ENCODE measurements at places on chromosomes 12 and 14.

DNA sequence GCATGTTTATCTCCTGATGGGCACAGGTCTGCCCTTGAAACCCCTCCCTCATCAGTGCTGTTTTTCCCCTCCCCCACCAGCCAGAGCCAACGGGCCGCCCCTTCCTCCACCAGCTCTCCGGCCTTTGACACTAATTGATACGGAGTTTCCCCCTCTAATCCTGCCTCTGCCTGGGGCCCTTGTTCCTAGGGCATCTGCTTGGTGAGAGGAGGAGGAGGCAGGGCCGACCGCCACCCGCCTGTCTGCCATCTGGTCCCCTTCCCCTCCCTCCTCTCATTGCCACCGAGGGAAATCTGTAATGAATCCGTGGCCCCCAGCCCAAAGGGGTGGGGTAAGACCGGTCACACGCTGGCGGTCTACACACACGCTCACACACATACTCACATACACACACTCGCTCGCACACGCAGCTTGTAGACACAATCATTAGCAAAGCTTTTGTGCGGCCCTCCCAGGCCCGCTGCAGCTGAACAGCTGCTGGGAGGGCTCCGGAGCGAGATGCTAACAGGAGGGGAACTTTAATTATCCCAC, 27.4 kb downstream of the SRRM4 start:
- no peak for DNase-seq

DNA sequence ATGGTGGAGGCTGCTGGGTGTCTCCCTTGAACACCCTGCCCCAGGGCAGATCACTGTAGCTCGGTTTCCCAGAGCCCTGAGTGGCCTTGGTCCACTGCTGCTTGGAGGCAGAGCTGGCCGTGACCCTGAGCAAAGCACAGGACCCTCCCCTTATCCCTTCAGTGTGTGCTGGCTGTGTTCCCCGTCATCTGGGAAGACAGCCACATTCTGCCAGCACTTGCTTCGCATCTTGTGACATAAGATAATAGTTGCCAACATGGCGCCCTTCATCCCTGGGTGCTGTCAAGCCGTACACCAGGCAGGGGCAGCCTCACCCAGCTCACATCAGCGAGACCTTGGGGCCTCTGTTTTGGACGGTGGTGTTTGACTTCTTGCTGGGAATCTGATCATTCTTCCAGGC, 12.1 kb upstream of the ALDH2 start:
- no peak for DNase-seq

DNA sequence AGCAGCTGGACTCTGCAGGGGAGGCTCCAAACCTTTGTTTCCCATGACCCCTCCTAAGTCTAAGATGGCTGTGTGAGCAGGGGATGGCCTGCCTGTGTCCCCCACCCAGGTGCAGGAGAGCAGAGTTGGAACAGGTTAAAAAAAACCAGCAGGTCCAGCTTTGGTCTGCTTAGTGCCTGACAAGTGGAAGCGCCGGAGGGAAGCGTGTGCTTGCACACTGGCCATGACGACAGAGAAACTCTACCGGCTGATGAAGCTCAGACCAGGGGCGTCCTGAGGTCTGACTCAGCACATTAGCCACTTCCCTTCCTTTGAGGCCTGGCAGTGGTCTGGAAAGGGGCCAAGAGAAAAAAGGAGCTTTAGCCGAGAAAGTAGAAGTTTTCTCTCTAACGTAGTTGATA, 280.1 kb downstream of the VRK1 start:
- DNase-seq, result no peak

DNA sequence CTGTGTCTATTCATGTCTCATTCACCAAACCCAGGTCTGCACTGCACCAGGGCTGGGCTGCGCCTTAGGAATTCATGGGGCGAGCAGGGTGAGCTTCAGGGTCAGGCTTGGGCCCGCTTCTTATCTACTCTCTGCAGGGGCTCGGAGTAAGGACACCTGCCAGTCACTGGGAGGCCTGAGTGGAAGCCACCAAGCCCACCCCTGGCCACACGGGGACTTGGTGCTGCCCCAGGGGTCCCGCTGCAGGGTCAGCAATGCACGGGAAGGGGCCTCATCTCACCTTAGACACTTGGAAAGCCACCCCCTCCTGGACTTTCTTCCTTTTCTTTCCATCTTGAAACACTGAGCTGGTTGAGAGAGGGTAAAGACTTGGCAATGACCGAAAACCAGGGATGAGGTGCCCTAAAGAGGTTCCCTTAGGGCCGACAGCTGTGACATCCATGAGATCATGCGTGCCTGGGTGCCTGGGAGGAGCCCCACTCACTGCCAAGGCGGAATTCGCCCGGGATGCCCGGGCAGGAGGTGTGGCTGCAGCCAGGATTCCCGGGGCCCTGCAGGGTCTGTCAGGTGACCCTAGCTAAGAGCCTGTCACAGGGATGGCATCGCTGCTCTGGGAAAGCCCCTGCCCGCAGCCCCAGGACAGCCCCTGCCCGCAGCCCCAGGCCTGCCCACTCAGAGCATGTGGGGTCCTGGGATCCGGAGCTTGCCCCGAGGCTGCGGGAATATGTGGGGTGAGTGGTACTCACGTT, 45.5 kb upstream of the EML1 start:
- DNase-seq, result no peak

DNA sequence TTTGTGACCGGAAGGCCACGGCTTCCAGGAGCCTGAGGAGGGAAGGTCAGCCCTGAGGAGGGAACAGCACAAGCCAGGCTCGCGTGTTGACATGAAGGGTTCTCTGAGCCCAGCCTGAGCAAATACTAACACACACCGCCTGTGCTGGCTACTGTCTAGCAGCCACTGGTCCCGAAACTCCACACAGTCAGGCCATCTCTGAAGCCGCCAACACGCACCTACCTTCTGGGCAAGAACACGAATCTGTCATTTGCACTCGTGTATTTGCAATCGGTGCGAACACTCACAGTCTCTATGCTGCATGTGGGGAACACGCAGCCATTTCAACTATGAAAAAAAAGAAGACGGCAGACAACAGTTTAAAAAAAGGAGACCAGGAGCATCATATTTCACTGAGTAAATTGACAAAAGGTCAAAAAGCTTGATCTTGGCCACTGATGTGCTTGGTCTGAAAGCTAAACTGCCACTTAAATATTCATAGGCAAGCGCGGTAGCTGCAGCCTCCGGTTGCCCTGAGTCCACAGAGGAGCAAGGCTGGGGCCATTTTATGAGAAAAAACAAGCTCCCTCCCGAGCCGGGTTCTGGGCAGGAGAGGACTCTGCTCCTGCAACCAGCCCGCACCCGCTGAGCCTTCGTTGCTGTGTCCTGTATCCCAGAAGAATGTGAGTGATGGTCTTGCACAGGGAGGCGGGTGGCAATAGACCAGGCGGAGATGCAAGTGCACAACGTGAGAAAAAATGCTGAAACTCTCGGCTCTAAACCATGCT, 57.8 kb downstream of the RIMBP2 start:
- no peak for DNase-seq

- DNase-seq, result no peak
These were observed 8.3 kb downstream of the GALNT16 start for GRCh38 chr14:69268223-69268622.

DNA sequence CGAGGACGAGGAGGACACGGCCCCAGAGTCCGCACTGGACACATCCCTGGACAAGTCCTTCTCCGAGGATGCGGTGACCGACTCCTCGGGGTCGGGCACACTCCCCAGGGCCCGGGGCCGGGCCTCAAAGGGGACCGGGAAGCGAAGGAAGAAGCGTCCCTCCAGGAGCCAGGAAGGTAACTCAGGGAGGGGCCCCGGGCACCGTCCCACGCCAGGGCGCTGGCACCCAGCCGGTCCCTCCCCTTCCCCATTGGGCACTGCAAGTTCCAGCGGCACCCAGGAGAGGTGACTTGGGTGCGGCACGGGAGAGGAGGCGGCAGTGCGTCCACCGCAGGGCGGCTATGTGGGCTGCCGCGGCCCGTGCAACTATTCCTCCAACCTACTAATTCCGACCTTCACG, 9.3 kb upstream of the ADSS1 start:
- no peak for DNase-seq

DNA sequence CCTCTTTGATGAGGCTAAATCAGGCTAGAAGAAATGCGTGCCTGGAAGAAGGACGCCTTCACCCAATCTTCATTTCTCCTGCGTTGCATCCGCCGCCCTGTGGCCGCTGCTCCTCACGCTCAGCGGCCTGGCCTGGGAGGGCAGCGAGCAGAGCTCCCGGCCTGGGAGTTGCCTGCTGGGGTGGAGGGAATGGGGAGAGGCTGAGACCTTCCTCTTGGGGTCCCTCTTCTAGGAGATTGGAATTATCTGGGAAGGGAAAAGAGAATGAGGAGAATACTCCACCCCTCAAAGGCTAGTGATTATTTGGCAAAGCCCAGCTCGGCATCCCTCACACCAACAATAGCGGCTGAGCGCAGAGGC, 2.4 kb upstream of the HOXC12 start:
- DNase-seq, result no peak

DNA sequence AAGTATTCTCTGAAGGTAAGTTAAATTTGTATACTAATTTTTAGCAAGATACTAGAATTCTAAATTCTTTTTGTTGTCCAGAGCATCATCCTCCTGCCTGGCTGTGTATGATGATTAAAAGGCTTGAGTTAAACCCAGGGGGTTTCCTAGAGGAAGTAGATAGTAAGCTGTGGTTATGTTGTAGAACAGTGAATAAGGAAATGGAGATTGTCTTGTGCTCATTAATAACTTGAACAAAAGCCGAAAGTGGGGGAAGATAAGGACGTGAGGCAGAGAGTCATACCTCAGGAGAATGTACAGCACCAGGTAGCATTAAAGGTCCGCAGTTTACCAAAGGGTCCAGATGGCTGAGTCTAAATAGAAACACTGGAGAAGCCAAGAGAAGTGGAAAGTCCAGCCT, 42.0 kb downstream of the CKB start:
- peak; percentile 43 for DNase-seq

DNA sequence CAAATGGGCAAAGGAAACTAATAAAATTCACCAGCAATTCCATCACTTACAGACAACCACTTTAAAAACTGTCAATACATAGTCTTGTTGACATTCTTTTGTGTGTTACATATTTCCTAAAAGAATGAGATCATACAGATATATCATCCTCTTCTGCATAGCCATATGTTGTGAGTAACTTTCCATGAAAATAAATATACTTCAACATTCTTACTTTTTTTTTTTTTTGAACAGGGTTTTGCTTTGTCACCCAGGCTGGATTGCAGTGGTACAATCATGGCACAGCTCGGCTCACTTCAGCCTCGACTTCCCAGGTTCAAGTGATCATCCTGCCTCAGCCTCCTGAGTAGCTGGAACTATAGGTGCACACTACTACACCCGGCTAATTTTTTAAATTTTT, 20.9 kb downstream of the ZC2HC1C start:
- no peak for DNase-seq

GRCh38 chr14:98428483-98428994, 843.5 kb downstream of the BCL11B start:
- DNase-seq, result no peak

- no peak for DNase-seq
These were observed 13.3 kb upstream of the RGS6 start for GRCh38 chr14:71918955-71919354.

GRCh38 chr14:55133416-55133815, 4.4 kb downstream of the LGALS3 start:
- no peak for DNase-seq

DNA sequence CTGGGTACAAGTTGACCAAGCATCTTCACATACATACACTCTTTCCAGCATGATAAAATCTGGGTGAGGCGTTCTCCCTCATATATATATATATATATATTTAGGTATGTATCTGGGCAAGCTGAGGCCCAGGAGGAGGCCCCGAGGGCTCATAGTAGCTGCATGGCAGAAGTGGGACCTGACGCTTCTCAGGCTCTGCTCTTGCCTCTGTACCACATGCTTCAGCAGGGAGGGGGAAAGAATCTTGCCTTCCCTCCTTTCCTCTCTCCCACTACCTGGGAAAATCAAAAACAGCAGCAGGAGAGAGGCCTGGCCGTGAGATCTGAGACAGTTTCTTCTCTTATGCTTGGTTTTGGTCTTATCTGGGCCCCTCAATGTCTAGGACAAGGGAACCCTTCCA, 9.2 kb downstream of the PPP1R1A start:
- DNase-seq, result no peak

DNA sequence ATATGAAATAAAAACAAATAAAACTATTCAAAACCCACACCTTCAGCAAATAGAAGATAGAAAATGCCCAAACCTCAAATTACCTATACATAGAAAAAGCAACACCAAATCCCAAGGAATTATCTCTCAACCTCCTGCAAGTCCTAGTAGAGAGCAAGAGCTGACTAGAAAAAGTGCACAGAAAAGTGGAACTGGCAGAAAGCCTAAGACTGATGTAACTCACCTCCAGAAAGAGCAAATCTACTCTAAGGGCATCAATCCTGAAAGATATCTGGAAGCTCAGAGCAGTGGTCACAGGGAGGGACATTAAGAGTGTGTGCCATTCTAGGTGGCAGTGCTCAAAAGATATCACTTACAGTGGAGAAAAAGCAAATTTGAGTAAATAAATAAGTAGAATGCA, 62.1 kb upstream of the PLEKHG7 start:
- DNase-seq, result no peak

GRCh38 chr12:92601176-92601575, 101.6 kb upstream of the PLEKHG7 start:
- no peak for DNase-seq

GRCh38 chr14:42921901-42922300, 1315.2 kb downstream of the LRFN5 start:
- DNase-seq, result no peak

GRCh38 chr12:12229556-12230092, 37.2 kb downstream of the LRP6 start:
- DNase-seq, result no peak

DNA sequence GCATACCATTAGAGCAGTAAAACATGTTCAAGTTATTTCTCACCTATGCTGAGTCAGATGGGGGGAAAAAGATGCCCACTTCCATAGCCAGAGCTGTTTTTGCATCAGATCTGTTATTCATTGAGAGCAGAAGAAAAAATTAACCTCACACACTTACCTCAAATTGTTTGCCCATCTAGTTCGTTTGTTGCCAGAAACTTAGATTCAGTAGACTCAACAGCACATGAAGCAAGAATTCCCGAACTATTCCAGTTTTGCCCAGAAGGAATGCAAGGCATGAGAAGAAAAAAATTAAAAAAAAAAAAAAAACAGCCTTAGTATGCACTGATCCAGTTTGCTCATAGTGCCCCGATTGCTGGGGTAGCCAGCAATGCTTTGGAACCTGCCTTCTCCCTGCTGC, 12.4 kb upstream of the DPF3 start:
- DNase-seq, result no peak

DNA sequence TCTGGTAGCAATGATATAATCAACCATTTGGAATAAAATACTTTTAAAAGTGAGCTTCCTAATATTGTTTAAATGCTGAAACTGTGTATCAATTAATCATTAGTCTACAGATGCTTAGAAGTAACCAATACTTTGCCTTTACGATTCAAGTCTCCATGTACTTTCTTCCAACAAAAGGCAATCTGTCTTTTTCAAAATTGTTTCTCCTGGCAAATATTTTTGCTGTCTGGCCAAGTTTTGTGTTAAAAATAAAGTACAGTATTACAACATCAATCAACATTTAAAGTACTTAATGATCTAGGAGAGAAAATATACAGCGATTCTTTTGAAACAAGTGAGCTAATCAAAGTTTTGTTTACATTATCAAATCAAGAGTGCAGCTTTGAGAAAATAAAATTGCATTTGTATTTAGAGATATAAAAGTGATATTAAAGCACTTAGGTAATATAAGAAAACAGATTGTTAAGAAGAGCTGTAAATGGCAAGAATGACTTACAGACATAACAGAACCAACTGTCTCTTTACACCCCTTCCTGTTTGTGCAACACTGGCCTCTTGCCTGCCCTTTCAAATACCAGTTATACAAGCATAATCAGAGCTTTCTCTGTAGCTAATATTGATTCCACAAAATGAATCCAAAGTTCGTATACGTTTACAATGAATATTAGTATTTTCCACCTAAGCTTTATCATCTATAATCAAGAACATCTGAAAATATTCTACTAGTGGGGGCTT, 38.2 kb upstream of the FBLN5 start:
- DNase-seq, result no peak
